ENCODE measurements at places on chromosomes 16 and 17. TPM values are rescaled to one million over a fixed set of nuclear protein-coding genes. Genes with fewer than 3 reads are reported as not detected.
A peak's percentile ranks its signal among the peaks of the same experiment; 100 is the strongest.

Gene VPS9D1
- total RNA-seq, result 15.6 TPM

Gene ATF7IP2
- 16.0 TPM for total RNA-seq

Gene HSD11B2
- 2.9 TPM for total RNA-seq

Gene NPIPA8
- total RNA-seq, result 0.80 TPM

Gene RUNDC3A
- 0.38 TPM for total RNA-seq

Gene SDR42E2
- 0.24 TPM for total RNA-seq

Gene NOTUM
- total RNA-seq, result 4.4 TPM

Gene KCNH6
- 0.27 TPM for total RNA-seq

Gene SNX20
- 15.4 TPM for total RNA-seq

- no peaks in the 10 kb centered on the region for H3K36me3 ChIP-seq
- no peak overlapping the region for H3K4me3 ChIP-seq
- no peaks in the 10 kb centered on the region for H3K4me1 ChIP-seq
- H3K27me3 ChIP-seq, result no peaks in the 10 kb centered on the region
- DNase-seq, result no peak
These were observed 324.2 kb downstream of the PMP22 start for GRCh38 chr17:14940938-14941265.

- no peak for DNase-seq
- no peak overlapping the region for H3K27ac ChIP-seq
- no peaks in the 10 kb centered on the region for H3K27me3 ChIP-seq
- peaks cover 30% of the 10 kb centered on the region for H3K4me1 ChIP-seq
These were observed 93.5 kb downstream of the NXN start for GRCh38 chr17:885971-886571.

DNA sequence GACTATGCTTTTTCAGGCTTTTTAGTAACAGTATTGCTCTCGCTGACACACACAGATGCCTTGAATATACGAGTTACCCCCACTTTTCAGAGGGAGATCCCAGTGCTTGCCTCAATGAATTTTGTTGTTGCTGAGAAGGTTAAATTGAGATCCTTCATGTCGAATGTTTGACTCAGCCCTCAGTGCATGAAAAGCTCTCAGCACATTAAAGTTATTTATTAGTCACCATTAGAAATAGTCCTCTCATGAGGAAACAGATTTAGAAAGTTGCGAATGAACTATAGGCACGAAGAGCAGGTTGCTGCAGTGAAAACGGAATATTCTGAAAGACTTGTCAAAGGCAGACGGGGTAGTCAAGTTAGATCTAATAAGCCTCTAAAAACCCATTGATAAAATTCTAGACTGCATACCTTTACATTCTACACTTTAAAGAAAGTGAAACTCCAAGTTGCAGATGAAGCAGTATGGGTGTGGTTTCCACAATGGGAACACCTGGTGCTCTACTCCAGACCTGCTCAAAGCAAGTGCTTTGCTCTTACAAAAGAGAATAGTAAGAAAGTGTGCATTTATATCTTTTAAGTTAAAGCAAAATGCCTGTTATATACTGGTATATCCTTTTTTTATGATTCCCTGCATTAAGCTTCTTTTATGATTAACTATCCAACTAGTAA is 238.1 kb downstream of the MAF start:
- no peaks in the 10 kb centered on the region for H3K4me1 ChIP-seq
- no peak overlapping the region for H3K27ac ChIP-seq
- H3K27me3 ChIP-seq, result no peaks in the 10 kb centered on the region
- DNase-seq, result no peak
- H3K36me3 ChIP-seq, result no peaks in the 10 kb centered on the region
- no peak overlapping the region for H3K4me3 ChIP-seq

DNA sequence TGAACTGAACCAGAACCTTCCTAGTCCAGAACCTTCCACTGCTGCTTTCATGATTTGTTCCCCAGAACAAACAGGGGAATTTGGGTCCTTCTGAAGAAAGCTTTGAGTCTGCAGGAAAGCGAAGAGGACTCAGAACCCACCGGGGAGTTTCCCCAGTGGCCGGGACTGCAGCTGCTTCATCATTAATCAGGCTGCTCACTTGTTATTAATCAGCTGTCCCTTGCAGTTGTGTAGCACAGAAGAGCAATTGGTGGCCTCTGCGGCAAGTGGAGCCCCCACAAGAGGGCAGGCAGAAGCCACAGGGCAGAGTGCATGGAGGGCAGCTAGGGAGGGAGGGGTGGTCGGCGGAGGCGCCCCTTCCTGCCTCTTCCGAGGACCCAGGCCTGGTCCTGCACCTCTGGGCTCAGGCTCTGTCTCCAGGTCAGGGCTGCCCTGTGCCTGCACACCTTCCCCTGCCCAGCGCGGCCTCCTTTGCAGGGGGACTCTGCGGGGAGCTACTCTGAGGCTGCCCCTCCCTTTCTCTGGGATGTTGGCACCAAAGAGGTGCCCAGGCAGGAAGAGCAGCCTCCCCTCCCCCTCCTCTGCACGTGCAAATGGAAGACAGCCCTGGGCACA is 6.9 kb downstream of the CCL17 start:
- no peak for DNase-seq
- no peak overlapping the region for H3K4me3 ChIP-seq

- peaks cover 3% of the 10 kb centered on the region for H3K27me3 ChIP-seq
- no peak overlapping the region for H3K4me3 ChIP-seq
- no peak for DNase-seq
- H3K36me3 ChIP-seq, result no peaks in the 10 kb centered on the region
- no peaks in the 10 kb centered on the region for H3K4me1 ChIP-seq
These were observed 104.0 kb upstream of the LHX1 start for GRCh38 chr17:36833279-36833678.

- no peak for DNase-seq
- peak overlapping the region; percentile 84 for H3K4me3 ChIP-seq
- peak overlapping the region; percentile 92 for H3K27ac ChIP-seq
- peaks cover 16% of the 10 kb centered on the region for H3K36me3 ChIP-seq
- peaks cover 81% of the 10 kb centered on the region for H3K4me1 ChIP-seq
These were observed 2.6 kb downstream of the NHERF2 start for GRCh38 chr16:2029350-2029749.

GRCh38 chr17:33667052-33667509 is 374.0 kb upstream of the ASIC2 start:
- no peaks in the 10 kb centered on the region for H3K27me3 ChIP-seq
- H3K36me3 ChIP-seq, result no peaks in the 10 kb centered on the region
- no peak for DNase-seq
- peaks cover 12% of the 10 kb centered on the region for H3K4me1 ChIP-seq

GRCh38 chr17:71315568-71315967 is 805.3 kb upstream of the SOX9 start:
- H3K27ac ChIP-seq, result no peak overlapping the region
- no peaks in the 10 kb centered on the region for H3K36me3 ChIP-seq
- no peaks in the 10 kb centered on the region for H3K4me1 ChIP-seq
- DNase-seq, result no peak

GRCh38 chr17:22268214-22268911 is 576.0 kb downstream of the KCNJ18 start:
- H3K27ac ChIP-seq, result no peak overlapping the region
- no peaks in the 10 kb centered on the region for H3K27me3 ChIP-seq
- no peak for DNase-seq
- H3K4me3 ChIP-seq, result no peak overlapping the region

- peaks cover 72% of the 10 kb centered on the region for H3K4me1 ChIP-seq
- H3K4me3 ChIP-seq, result peak overlapping the region; percentile 92
- H3K36me3 ChIP-seq, result peaks cover 6% of the 10 kb centered on the region
- no peaks in the 10 kb centered on the region for H3K27me3 ChIP-seq
These were observed 2.8 kb downstream of the RAB40C start for GRCh38 chr16:592518-593306.

GRCh38 chr16:1082266-1082951 is 9.9 kb downstream of the SSTR5 start:
- no peak overlapping the region for H3K27ac ChIP-seq
- H3K36me3 ChIP-seq, result no peaks in the 10 kb centered on the region
- H3K27me3 ChIP-seq, result peaks cover 66% of the 10 kb centered on the region
- H3K4me1 ChIP-seq, result no peaks in the 10 kb centered on the region
- H3K4me3 ChIP-seq, result no peak overlapping the region
- DNase-seq, result no peak

- H3K4me3 ChIP-seq, result no peak overlapping the region
- no peak for DNase-seq
- H3K27me3 ChIP-seq, result no peaks in the 10 kb centered on the region
- H3K27ac ChIP-seq, result no peak overlapping the region
- H3K4me1 ChIP-seq, result no peaks in the 10 kb centered on the region
These were observed 34.3 kb downstream of the PCTP start for GRCh38 chr17:55785181-55785580.

GRCh38 chr17:40303009-40303657 is 5.8 kb upstream of the RARA start:
- no peaks in the 10 kb centered on the region for H3K36me3 ChIP-seq
- H3K4me1 ChIP-seq, result peaks cover 46% of the 10 kb centered on the region
- DNase-seq, result no peak

DNA sequence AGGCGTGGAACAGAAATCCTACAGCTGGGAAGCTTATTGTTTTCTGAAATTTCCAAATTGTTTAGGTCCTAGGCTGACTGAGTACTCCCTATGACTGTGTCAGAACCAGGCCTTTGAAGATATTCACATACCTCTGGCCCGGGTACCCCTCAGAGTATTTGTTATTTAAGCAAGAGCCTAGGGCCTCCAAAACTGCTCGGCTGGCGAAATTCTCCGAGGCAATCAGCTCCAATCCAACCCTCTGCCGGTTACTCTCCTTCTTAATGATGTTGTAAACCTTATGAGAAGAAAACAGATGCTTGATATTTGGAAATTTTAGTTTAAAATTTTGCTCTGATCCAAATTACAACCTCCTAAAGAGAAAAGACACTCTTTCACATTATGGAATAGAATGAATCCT is 9.8 kb downstream of the SHMT1 start:
- H3K27ac ChIP-seq, result no peak overlapping the region
- peaks cover 17% of the 10 kb centered on the region for H3K4me1 ChIP-seq
- H3K36me3 ChIP-seq, result peaks cover 64% of the 10 kb centered on the region
- H3K27me3 ChIP-seq, result no peaks in the 10 kb centered on the region
- no peak for DNase-seq
- H3K4me3 ChIP-seq, result no peak overlapping the region

DNA sequence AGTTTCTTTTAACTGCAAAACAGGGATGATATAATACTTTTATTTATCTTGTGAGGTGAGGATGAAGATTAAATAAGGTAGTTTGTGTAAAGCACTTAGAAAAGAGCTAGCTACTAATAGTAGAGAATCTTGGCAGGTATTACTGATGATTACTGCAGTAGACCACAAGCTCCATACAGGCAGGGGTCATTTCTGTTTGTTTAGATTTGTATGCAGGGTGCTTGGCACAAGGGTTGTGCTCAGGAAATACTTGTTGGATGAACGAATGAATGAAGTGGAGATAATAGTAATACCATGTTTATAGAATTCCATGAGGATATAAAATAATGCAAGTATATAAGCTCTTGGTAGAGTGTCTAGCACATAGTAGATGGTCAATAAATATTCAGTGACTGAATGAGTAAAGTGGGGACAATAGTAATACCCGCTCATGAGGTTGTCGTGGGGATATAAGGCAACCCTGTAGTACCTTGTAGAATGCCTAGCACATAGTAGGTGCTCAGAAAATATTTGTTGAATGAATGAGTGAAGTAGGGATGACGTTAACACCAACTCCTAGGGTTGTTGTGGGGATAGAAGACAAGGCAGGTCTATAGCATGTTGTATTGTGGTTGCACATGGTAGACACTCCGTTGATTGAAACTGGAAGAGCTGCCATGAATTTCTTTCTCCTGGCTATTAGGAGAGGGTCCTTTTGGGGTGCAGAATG is 83.0 kb downstream of the ABCC1 start:
- H3K27ac ChIP-seq, result no peak overlapping the region
- peaks cover 38% of the 10 kb centered on the region for H3K4me1 ChIP-seq
- DNase-seq, result no peak

- no peaks in the 10 kb centered on the region for H3K27me3 ChIP-seq
- peaks cover 28% of the 10 kb centered on the region for H3K36me3 ChIP-seq
- no peak overlapping the region for H3K27ac ChIP-seq
These were observed 39.9 kb upstream of the GFOD2 start for GRCh38 chr16:67758966-67759365.

- H3K36me3 ChIP-seq, result no peaks in the 10 kb centered on the region
- H3K27me3 ChIP-seq, result peaks cover 23% of the 10 kb centered on the region
- DNase-seq, result no peak
- H3K4me3 ChIP-seq, result peak overlapping the region; percentile 73
- peaks cover 41% of the 10 kb centered on the region for H3K4me1 ChIP-seq
- H3K27ac ChIP-seq, result peak overlapping the region; percentile 88
These were observed 1.1 kb downstream of the ZNF423 start for GRCh38 chr16:49854796-49855203.

- H3K27me3 ChIP-seq, result no peaks in the 10 kb centered on the region
- peak overlapping the region; percentile 92 for H3K27ac ChIP-seq
- H3K36me3 ChIP-seq, result no peaks in the 10 kb centered on the region
- no peak for DNase-seq
These were observed 1.8 kb upstream of the WDR90 start for GRCh38 chr16:647173-647902.

GRCh38 chr17:22462461-22462860 is 770.1 kb downstream of the KCNJ18 start:
- H3K4me1 ChIP-seq, result no peaks in the 10 kb centered on the region
- H3K4me3 ChIP-seq, result no peak overlapping the region
- no peaks in the 10 kb centered on the region for H3K27me3 ChIP-seq
- H3K27ac ChIP-seq, result no peak overlapping the region
- DNase-seq, result no peak
- no peaks in the 10 kb centered on the region for H3K36me3 ChIP-seq

DNA sequence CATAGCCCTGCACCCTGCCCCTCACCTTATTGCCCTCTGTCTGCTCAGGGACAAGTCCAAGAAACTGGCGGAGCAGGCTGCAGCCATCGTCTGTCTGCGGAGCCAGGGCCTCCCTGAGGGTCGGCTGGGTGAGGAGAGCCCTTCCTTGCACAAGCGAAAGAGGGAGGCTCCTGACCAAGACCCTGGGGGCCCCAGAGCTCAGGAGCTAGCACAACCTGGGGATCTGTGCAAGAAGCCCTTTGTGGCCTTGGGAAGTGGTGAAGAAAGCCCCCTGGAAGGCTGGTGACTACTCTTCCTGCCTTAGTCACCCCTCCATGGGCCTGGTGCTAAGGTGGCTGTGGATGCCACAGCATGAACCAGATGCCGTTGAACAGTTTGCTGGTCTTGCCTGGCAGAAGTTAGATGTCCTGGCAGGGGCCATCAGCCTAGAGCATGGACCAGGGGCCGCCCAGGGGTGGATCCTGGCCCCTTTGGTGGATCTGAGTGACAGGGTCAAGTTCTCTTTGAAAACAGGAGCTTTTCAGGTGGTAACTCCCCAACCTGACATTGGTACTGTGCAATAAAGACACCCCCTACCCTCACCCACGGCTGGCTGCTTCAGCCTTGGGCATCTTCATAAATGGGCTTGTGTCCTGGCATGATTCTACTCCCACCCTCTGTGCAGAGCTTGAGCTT is 6.3 kb upstream of the NFATC3 start:
- DNase-seq, result no peak
- peaks cover 49% of the 10 kb centered on the region for H3K36me3 ChIP-seq
- peak overlapping the region; percentile 99 for H3K27ac ChIP-seq
- H3K27me3 ChIP-seq, result no peaks in the 10 kb centered on the region

GRCh38 chr17:55629995-55630394 is 92.7 kb downstream of the TMEM100 start:
- H3K4me1 ChIP-seq, result peaks cover 15% of the 10 kb centered on the region
- no peaks in the 10 kb centered on the region for H3K27me3 ChIP-seq
- H3K27ac ChIP-seq, result no peak overlapping the region
- no peaks in the 10 kb centered on the region for H3K36me3 ChIP-seq
